Naive thymus-derived CD8-positive, alpha-beta T cell (primary cell): ENCODE measurements at places on chromosomes 16 and 17. TPM values are rescaled to one million over a fixed set of nuclear protein-coding genes. Genes with fewer than 3 reads are reported as not detected.

GRCh38 chr17:42378359-42378958 is 9.8 kb downstream of the STAT3 start:
- no peaks in the 10 kb centered on the region for H3K27me3 ChIP-seq
- peak overlapping the region; percentile 87 for H3K4me3 ChIP-seq
- H3K36me3 ChIP-seq = no peaks in the 10 kb centered on the region
- DNase-seq = no peak
- H3K27ac ChIP-seq = peak overlapping the region; percentile 72
- peaks cover 64% of the 10 kb centered on the region for H3K4me1 ChIP-seq

- H3K36me3 ChIP-seq = no peaks in the 10 kb centered on the region
- peaks cover 32% of the 10 kb centered on the region for H3K27me3 ChIP-seq
- peak overlapping the region; percentile 80 for H3K4me3 ChIP-seq
- DNase-seq = peak; percentile 61
Measured at GRCh38 chr17:61412143-61412859, 12.7 kb downstream of the TBX2 start.

DNA sequence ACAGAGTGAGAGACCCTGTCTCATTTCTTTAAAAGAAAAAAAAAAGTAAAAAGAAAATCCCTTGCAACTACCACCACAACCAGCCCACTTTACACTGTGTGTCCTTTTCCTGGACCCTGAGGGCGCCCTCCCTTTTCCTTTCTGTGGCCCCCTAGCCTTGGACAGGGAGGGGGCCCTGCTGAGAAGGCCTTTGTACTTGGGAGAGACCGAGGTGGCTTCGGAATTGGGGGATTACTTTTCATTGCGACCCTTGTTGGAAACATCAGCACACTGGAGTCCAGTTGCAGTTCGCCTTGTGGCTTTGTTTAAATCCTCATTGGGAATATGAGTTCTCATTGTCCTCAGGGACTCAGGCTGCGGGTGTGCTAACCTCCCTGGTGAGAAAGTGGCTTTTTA is 9.4 kb upstream of the DNASE1 start:
- H3K36me3 ChIP-seq = peaks cover 5% of the 10 kb centered on the region
- H3K27me3 ChIP-seq = no peaks in the 10 kb centered on the region
- no peak overlapping the region for H3K4me3 ChIP-seq
- DNase-seq = no peak
- H3K4me1 ChIP-seq = no peaks in the 10 kb centered on the region

DNA sequence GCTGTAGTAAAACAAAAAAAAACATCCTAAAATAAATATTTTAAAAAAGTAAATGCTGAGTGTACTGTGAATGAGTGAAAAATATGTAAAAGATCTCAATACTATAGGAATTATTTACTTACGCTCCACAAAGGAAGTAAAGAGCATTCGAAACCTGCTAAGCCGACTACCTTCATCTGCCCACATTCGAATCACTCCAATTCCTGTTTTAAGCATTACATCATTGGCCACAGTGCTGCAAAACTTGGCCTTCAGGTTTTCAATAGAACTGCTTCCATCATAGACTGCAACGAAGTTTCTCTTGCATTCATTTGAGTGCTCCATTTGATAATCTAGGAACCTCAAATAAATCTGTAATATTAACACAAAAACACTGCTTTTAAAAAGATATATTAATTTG is 34.4 kb downstream of the NETO2 start:
- H3K27ac ChIP-seq = no peak overlapping the region
- H3K36me3 ChIP-seq = no peaks in the 10 kb centered on the region
- DNase-seq = no peak
- no peak overlapping the region for H3K4me3 ChIP-seq

DNA sequence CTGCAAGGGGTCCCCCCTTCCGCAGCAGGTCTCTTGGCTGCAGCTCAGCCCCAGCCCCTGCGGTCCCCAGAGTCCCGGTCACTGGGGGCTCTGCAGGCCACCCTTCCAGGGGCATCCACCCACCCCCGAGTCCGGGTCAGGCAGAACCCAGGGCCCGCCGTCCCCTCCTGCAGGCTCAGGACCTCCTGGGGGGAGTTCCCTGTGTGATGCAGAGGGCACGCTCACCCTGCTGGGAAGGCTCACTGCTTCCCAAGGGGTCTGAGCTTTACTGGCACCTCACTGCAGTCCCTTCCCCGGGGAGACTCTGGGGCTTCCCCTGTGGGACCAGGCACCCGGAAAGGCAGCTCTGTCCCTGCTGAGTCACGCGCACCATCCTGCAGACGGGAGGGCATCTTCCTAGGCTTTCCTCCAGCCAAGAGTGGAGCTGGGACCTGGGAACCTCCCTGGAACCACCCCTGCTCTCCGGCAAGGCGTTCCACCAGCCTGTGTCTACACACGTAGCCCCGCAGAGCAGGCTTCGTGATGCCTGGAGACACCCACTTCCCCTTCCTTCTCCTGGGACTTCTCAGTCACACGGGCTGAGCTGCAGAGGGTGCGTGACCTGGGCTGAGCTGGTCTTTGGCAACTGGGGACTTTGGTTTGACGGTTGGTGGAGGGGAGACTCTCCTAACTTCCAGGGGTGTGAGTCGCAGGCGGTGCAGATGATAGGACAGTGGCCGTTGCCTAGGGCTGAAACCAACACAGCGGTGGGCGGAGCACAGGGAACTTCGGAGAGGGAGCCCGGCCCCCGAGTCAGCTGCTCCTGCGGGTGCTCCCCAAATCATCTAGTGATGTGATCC is 23.4 kb downstream of the SLC25A10 start:
- no peak overlapping the region for H3K27ac ChIP-seq
- no peak for DNase-seq
- H3K27me3 ChIP-seq = peaks cover 9% of the 10 kb centered on the region
- no peaks in the 10 kb centered on the region for H3K36me3 ChIP-seq

WFDC1 gene
- total RNA-seq = not detected
